ENCODE measurements at places on chromosomes 2 and 18.

- no peak for DNase-seq
- peaks cover 17% of the 10 kb centered on the region for H3K36me3 ChIP-seq
- peaks cover 69% of the 10 kb centered on the region for H3K4me1 ChIP-seq
- H3K27ac ChIP-seq: no peak overlapping the region
- H3K4me3 ChIP-seq: no peak overlapping the region
- H3K27me3 ChIP-seq: peaks cover 3% of the 10 kb centered on the region
Measured at GRCh38 chr18:46429649-46430224, 227.3 kb downstream of the LOXHD1 start.

- DNase-seq: no peak
- H3K4me3 ChIP-seq: no peak overlapping the region
- H3K4me1 ChIP-seq: peaks cover 5% of the 10 kb centered on the region
- H3K36me3 ChIP-seq: no peaks in the 10 kb centered on the region
- no peak overlapping the region for H3K27ac ChIP-seq
- peaks cover 12% of the 10 kb centered on the region for H3K27me3 ChIP-seq
Measured at GRCh38 chr18:22813648-22814328, 119.3 kb upstream of the RBBP8 start.

DNA sequence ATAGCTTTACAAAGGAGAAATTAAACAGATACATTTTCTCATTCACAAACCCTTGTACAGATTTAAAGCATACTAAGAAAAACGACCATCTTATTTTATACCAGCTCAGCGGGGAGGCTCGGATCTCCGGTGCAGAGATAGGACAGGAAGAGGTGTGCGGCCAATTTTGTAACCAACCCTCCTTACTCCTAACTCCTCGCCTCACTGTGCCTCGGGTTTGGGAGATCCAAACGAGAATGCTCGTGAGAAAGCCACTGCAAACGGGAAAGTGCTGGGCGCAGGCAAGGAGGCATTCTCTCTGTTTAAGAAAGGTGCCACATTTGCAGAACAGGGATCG is 1.2 kb downstream of the KDSR start:
- peaks cover 45% of the 10 kb centered on the region for H3K36me3 ChIP-seq
- H3K4me3 ChIP-seq: peak overlapping the region; percentile 93
- H3K4me1 ChIP-seq: peaks cover 24% of the 10 kb centered on the region
- DNase-seq: peak; percentile 12
- H3K27ac ChIP-seq: no peak overlapping the region
- H3K27me3 ChIP-seq: peaks cover 8% of the 10 kb centered on the region

GRCh38 chr2:96470636-96471035 is 34.5 kb downstream of the NEURL3 start:
- peak; percentile 62 for DNase-seq
- no peaks in the 10 kb centered on the region for H3K4me1 ChIP-seq
- no peaks in the 10 kb centered on the region for H3K36me3 ChIP-seq

- DNase-seq: no peak
- no peaks in the 10 kb centered on the region for H3K4me1 ChIP-seq
- H3K27me3 ChIP-seq: no peaks in the 10 kb centered on the region
- no peaks in the 10 kb centered on the region for H3K36me3 ChIP-seq
- no peak overlapping the region for H3K27ac ChIP-seq
- H3K4me3 ChIP-seq: no peak overlapping the region
Measured at GRCh38 chr18:65017372-65017760, 733.4 kb upstream of the CDH7 start.

GRCh38 chr2:63121055-63121834 is 70.6 kb downstream of the OTX1 start:
- no peak overlapping the region for H3K27ac ChIP-seq
- no peaks in the 10 kb centered on the region for H3K36me3 ChIP-seq
- H3K27me3 ChIP-seq: peaks cover 3% of the 10 kb centered on the region
- H3K4me1 ChIP-seq: no peaks in the 10 kb centered on the region
- no peak for DNase-seq

GRCh38 chr18:23661735-23662308 is 889 bp downstream of the ANKRD29 start:
- peaks cover 6% of the 10 kb centered on the region for H3K4me1 ChIP-seq
- H3K27ac ChIP-seq: no peak overlapping the region
- no peak for DNase-seq
- H3K27me3 ChIP-seq: peaks cover 93% of the 10 kb centered on the region

GRCh38 chr2:38734299-38735058 is 16.7 kb downstream of the SRSF7 start:
- H3K27me3 ChIP-seq: no peaks in the 10 kb centered on the region
- H3K4me1 ChIP-seq: peaks cover 23% of the 10 kb centered on the region
- no peak for DNase-seq
- H3K36me3 ChIP-seq: peaks cover 38% of the 10 kb centered on the region
- H3K4me3 ChIP-seq: no peak overlapping the region
- H3K27ac ChIP-seq: peak overlapping the region; percentile 72

GRCh38 chr2:165647409-165647808 is 146.6 kb downstream of the GALNT3 start:
- peak overlapping the region; percentile 90 for H3K27ac ChIP-seq

- H3K36me3 ChIP-seq: peaks cover 9% of the 10 kb centered on the region
- no peaks in the 10 kb centered on the region for H3K27me3 ChIP-seq
- H3K4me1 ChIP-seq: peaks cover 54% of the 10 kb centered on the region
- peak overlapping the region; percentile 65 for H3K27ac ChIP-seq
Measured at GRCh38 chr2:157838442-157839161, 37.5 kb downstream of the ACVR1 start.

GRCh38 chr2:213232649-213233437 is 51.4 kb upstream of the SPAG16 start:
- H3K36me3 ChIP-seq: no peaks in the 10 kb centered on the region
- no peaks in the 10 kb centered on the region for H3K27me3 ChIP-seq
- no peak overlapping the region for H3K27ac ChIP-seq
- peaks cover 18% of the 10 kb centered on the region for H3K4me1 ChIP-seq
- DNase-seq: peak; percentile 5

- DNase-seq: no peak
- no peaks in the 10 kb centered on the region for H3K36me3 ChIP-seq
- H3K27ac ChIP-seq: peak overlapping the region; percentile 39
- H3K27me3 ChIP-seq: no peaks in the 10 kb centered on the region
Measured at GRCh38 chr2:151381266-151381665, 23.9 kb downstream of the TNFAIP6 start.

- DNase-seq: no peak
- no peaks in the 10 kb centered on the region for H3K27me3 ChIP-seq
- H3K4me3 ChIP-seq: no peak overlapping the region
Measured at GRCh38 chr18:29449424-29449823, 1272.5 kb upstream of the CDH2 start.

- peaks cover 15% of the 10 kb centered on the region for H3K36me3 ChIP-seq
- no peak overlapping the region for H3K4me3 ChIP-seq
- DNase-seq: no peak
- peaks cover 4% of the 10 kb centered on the region for H3K27me3 ChIP-seq
Measured at GRCh38 chr2:23446916-23447315, 61.9 kb downstream of the KLHL29 start.

DNA sequence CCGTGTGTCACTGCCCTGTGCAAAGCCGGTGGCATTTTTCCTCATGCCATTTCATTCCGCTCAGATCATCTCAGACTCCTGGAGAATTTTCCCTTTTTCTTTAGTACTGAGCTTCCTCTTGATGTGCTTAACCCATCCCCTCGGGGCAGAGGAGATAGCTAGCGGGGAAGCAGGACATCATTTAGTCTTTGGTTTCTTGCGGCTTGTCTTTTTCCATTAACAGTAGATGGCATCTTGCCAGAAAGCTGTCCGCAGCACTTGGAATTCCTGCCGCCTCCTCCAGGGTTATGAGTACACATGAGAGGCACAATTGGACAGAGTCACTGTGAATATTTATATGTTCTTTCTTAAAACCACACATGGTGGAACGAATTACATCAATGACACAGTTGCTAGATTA is 226.6 kb downstream of the ALPK2 start:
- no peak overlapping the region for H3K4me3 ChIP-seq
- DNase-seq: no peak
- H3K27ac ChIP-seq: peak overlapping the region; percentile 84
- peaks cover 48% of the 10 kb centered on the region for H3K4me1 ChIP-seq
- no peaks in the 10 kb centered on the region for H3K36me3 ChIP-seq

DNA sequence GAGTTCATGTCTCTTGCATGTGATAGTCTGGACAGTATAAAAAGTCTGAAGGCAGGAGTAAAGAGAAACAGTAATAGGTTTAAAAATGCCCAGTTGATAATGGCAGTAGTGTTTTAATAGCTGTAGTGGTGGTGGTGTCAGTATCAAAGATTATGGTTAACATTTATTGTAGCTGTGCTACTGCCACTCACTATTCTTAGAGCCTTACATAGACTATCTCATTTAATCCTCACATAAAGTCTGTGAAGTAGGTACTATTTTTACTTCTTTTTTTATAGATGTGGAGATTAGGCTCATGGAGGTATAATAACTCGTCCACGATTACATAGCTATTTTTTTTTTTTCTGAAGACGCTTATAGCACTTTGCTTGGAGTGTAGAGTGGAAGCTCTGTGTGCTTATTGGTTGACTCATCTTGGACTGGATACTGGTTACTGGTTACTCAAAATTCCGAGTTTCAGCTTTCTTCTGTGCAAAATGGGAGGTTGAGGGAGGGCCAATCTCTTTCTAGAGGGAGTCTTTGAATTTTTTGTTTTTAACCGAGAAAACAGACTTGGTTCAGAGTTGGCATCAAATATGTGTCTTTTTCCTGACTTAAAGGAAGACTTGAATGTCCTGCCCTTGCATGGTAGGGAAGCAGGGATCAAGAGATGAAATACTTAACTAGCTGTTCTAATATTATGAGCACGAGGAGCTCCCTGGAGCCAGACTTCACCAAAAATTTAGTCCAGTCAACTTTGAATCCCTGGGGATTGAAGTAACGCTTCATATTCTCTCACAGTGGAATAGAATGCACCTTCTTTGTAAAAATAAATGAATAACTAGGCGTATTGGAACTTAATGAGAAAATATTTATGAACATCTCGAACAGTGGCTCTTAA is 27.1 kb downstream of the CERS6 start:
- H3K27ac ChIP-seq: no peak overlapping the region
- DNase-seq: no peak
- H3K4me1 ChIP-seq: peaks cover 3% of the 10 kb centered on the region
- peaks cover 20% of the 10 kb centered on the region for H3K36me3 ChIP-seq

DNA sequence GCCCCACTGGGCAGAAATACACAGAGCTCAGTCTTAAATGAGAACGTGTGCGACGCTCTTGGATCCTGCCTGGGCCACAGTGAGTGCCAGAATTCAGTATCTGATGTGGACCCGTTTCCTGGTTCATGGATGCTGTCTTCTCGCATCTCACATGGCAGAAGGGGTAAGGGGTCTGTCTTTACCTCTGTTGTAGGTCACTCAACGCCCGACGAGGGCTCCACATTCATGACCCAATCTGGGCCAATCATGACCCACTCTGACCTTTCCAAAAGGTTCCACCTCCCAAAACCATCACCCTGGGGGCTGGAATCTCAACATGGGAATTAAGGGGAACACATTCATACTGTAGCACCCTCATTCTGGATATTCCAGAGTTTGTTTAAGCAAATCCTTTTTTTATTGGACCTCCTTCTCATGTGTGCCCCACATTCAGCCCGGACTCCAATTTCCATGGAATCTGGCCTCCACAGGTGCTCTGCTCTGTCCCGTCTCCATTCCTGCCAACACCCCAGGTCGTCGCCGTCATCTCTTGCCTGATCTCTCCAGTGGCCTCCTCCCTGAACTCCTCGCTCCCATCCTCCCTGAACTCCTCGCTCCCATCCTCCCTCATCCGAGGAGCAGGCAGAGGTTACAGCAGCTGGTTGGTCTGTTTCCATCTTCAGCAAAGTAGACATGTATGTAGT is 78.9 kb upstream of the OTOS start:
- H3K36me3 ChIP-seq: no peaks in the 10 kb centered on the region
- H3K4me3 ChIP-seq: no peak overlapping the region
- H3K27ac ChIP-seq: no peak overlapping the region
- H3K4me1 ChIP-seq: peaks cover 3% of the 10 kb centered on the region

DNA sequence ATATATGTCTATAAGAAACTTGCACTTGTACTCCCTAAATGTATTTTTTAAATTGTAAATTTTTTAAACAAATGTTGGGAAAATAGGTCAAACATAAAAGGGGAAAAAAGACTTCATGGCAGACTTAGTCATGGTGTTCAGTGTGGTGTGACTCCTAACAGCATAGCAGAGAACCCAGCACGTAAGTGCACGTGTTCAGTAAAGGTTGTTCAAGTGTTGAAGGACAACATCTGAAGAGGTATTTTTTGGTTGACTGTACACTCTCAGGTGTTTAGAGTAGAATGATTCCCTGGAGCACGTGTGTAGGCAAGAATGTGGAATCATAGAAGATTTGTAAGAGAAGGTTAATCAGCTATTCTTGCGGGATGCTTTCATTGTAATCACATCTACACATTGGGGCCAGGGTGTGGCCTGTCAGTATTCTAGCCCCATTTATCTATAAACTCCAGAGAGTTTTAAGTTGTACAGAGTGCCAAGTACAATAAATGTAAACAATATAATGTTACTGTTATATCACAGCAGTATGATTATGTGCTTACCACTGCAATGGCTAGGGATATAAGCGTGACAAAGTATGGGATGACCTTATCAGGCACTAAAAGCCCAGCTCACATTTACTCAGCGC is 106.8 kb downstream of the CRIM1 start:
- peaks cover 6% of the 10 kb centered on the region for H3K4me1 ChIP-seq
- peaks cover 23% of the 10 kb centered on the region for H3K36me3 ChIP-seq
- no peak for DNase-seq
- H3K27ac ChIP-seq: no peak overlapping the region

- H3K4me3 ChIP-seq: peak overlapping the region; percentile 51
- DNase-seq: no peak
- H3K36me3 ChIP-seq: peaks cover 4% of the 10 kb centered on the region
- H3K4me1 ChIP-seq: peaks cover 50% of the 10 kb centered on the region
- H3K27ac ChIP-seq: peak overlapping the region; percentile 68
Measured at GRCh38 chr2:170436077-170436943, 258.4 kb downstream of the MYO3B start.

GRCh38 chr2:47033102-47033880 is 117.7 kb upstream of the MCFD2 start:
- DNase-seq: no peak
- H3K4me3 ChIP-seq: no peak overlapping the region
- H3K27ac ChIP-seq: peak overlapping the region; percentile 100
- no peaks in the 10 kb centered on the region for H3K27me3 ChIP-seq
- peaks cover 72% of the 10 kb centered on the region for H3K4me1 ChIP-seq

All from nephron progenitor cell (in vitro differentiated cells).